ENCODE measurements at places on chromosomes 7 and 10. TPM values are rescaled to one million over a fixed set of nuclear protein-coding genes. Genes with fewer than 3 reads are reported as not detected.

GRCh38 chr7:139851770-139852481 lies 22.9 kb downstream of the TBXAS1 start:
- DNase-seq, result no peak

- no peak for DNase-seq
Measured at GRCh38 chr7:22093001-22093400, 147.3 kb upstream of the CDCA7L start.

GRCh38 chr7:25028370-25029021 lies 48.5 kb upstream of the OSBPL3 start:
- peak; percentile 42 for DNase-seq

- no peak for DNase-seq
Measured at GRCh38 chr10:84822931-84823630, 494.7 kb downstream of the CCSER2 start.

- no peak for DNase-seq
Measured at GRCh38 chr10:35398355-35398754, 62.0 kb downstream of the CCNY start.

GRCh38 chr7:132647311-132647710 lies 71.0 kb upstream of the PLXNA4 start:
- no peak for DNase-seq

The IFIT1B gene
- total RNA-seq, result not detected

The SHTN1 gene
- total RNA-seq, result 0.53 TPM

Data from activated CD4-positive, alpha-beta memory T cell treated with anti-CD3 and anti-CD28 coated beads for 36 hours (primary cell).